Uterus (tissue), 4 donors: ENCODE measurements at places on chromosomes 7 and 10. TPM values are rescaled to one million over a fixed set of nuclear protein-coding genes. Genes with fewer than 3 reads are reported as not detected.

- H3K27ac ChIP-seq: peak overlapping the region; percentile 70
- no peaks in the 10 kb centered on the region for H3K4me1 ChIP-seq
- H3K36me3 ChIP-seq: no peaks in the 10 kb centered on the region
Measured at GRCh38 chr10:62005281-62005680, 103.8 kb downstream of the ARID5B start.

GRCh38 chr7:27031289-27032172 is 64.3 kb downstream of the HOXA1 start:
- H3K4me3 ChIP-seq: no peak overlapping the region
- no peak overlapping the region for H3K27ac ChIP-seq
- no peaks in the 10 kb centered on the region for H3K36me3 ChIP-seq
- no peaks in the 10 kb centered on the region for H3K4me1 ChIP-seq

- no peaks in the 10 kb centered on the region for H3K36me3 ChIP-seq
- no peak overlapping the region for H3K4me3 ChIP-seq
- no peak for DNase-seq
- H3K4me1 ChIP-seq: no peaks in the 10 kb centered on the region
Measured at GRCh38 chr7:112290065-112290464, 83.6 kb downstream of the ZNF277 start.

GRCh38 chr10:30188556-30189237 is 129.3 kb upstream of the JCAD start:
- no peak overlapping the region for H3K4me3 ChIP-seq
- peak overlapping the region; percentile 59 for H3K27ac ChIP-seq
- no peaks in the 10 kb centered on the region for H3K27me3 ChIP-seq
- DNase-seq: no peak
- no peaks in the 10 kb centered on the region for H3K36me3 ChIP-seq

DNA sequence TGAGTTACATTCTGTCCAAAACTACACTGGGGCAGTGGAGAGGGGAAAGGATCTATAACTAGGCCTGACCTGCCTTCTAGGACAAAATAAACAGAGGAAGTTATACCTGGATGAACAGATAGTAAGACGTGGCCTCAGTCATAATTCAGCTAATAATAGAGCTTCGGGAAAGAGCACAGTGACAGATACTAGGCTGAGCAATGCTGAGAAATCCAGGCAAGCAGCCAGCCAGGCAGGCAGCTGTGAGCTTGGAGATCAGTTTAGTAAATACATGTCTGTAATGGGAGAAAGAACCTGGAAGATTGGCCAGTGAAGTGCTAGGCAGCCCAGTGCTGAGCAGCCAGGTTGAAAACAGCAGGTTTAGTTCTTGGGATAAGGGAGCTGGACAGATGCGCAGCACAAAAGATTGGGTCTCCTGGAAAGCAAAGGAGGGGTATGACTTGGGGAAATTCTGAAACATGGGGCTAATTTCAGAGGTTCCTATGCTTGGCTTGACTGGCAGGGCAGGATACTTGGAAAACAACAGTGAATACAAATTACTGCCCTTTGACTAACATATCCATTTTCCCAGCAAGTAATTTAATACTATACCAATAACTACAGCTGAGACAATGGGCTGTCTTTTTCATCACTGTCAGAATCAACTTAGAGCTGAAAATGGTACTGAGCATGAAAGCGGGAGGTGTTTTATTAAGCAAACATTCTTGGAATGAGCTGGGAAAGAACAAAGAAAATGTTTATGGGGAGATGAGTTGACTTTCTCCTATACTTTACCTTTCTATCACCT is 140.8 kb downstream of the DGKB start:
- peaks cover 8% of the 10 kb centered on the region for H3K4me1 ChIP-seq
- no peak overlapping the region for H3K4me3 ChIP-seq
- H3K27me3 ChIP-seq: no peaks in the 10 kb centered on the region
- peak; percentile 80 for DNase-seq
- H3K27ac ChIP-seq: peak overlapping the region; percentile 71

GRCh38 chr7:11570205-11570604 is 261.8 kb downstream of the THSD7A start:
- no peak for DNase-seq
- H3K4me1 ChIP-seq: no peaks in the 10 kb centered on the region
- H3K27me3 ChIP-seq: no peaks in the 10 kb centered on the region
- H3K4me3 ChIP-seq: no peak overlapping the region
- no peaks in the 10 kb centered on the region for H3K36me3 ChIP-seq
- H3K27ac ChIP-seq: no peak overlapping the region

Gene ZNF239
- total RNA-seq: 6.2 TPM

- no peaks in the 10 kb centered on the region for H3K36me3 ChIP-seq
- H3K4me3 ChIP-seq: no peak overlapping the region
- no peak overlapping the region for H3K27ac ChIP-seq
- no peak for DNase-seq
- H3K4me1 ChIP-seq: no peaks in the 10 kb centered on the region
Measured at GRCh38 chr7:96322847-96323461, 1.1 kb upstream of the SLC25A13 start.

DNA sequence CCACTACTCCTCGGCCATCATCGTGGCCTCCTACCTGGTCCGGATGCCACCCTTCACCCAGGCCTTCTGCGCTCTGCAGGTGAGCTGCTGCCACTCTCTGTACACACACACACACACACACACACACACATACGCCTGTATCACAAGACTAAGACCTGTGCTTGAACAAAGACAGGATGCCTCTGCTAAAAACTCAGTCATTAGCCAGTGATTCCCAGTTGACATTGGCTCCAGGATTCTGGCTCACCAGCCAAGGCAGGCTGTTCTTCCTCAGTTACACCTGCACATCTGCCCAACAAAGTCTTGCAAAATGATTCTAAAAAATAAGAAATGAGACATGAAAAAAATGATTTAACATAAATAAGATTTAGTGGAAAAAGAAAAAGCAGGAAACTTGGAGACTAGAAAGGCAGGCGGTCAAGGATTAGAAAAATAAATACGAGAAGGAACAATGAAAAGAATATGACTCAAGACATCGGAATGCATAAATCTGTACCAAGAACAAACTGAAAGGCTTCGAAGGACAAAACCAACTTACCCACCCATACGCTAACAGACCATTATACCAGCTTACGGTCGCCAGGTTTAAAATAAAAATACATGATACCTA is 7.4 kb upstream of the LRRC18 start:
- no peak for DNase-seq
- H3K4me1 ChIP-seq: no peaks in the 10 kb centered on the region
- no peaks in the 10 kb centered on the region for H3K36me3 ChIP-seq

DNA sequence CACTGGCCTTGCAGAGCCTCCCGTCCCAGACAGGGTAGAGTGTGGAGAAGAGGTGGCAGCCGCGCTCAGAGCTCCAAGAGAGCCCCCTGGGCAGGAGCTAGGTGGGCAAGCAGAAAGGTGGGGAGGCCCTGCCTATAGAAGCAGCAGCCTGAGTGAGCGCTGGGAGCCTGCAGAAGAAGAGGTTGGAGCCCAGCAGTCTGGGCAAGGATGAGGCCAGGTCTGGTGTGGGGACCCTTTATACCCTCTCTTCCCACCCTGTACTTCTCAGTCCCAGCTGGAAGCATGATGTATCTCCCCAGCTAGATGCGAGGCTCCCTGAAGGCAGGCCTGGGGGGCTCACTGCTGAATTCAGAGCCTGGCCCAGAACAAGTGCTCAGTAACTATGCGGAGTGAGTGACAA is 44.5 kb upstream of the ZMIZ1 start:
- H3K27me3 ChIP-seq: no peaks in the 10 kb centered on the region
- peak; percentile 11 for DNase-seq
- H3K27ac ChIP-seq: no peak overlapping the region
- no peaks in the 10 kb centered on the region for H3K36me3 ChIP-seq

DNA sequence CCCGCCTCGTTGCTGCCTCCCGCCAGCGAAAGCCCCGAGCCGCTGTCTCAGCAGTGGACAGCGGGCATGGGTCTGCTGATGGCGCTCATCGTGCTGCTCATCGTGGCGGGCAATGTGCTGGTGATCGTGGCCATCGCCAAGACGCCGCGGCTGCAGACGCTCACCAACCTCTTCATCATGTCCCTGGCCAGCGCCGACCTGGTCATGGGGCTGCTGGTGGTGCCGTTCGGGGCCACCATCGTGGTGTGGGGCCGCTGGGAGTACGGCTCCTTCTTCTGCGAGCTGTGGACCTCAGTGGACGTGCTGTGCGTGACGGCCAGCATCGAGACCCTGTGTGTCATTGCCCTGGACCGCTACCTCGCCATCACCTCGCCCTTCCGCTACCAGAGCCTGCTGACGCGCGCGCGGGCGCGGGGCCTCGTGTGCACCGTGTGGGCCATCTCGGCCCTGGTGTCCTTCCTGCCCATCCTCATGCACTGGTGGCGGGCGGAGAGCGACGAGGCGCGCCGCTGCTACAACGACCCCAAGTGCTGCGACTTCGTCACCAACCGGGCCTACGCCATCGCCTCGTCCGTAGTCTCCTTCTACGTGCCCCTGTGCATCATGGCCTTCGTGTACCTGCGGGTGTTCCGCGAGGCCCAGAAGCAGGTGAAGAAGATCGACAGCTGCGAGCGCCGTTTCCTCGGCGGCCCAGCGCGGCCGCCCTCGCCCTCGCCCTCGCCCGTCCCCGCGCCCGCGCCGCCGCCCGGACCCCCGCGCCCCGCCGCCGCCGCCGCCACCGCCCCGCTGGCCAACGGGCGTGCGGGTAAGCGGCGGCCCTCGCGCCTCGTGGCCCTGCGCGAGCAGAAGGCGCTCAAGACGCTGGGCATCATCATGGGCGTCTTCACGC is 825 bp downstream of the ADRB1 start:
- no peak for DNase-seq
- no peaks in the 10 kb centered on the region for H3K4me1 ChIP-seq
- H3K27ac ChIP-seq: no peak overlapping the region
- peaks cover 8% of the 10 kb centered on the region for H3K27me3 ChIP-seq

Gene AKR1C2
- 5.4 TPM for total RNA-seq

- no peak overlapping the region for H3K27ac ChIP-seq
- H3K4me3 ChIP-seq: no peak overlapping the region
- H3K4me1 ChIP-seq: no peaks in the 10 kb centered on the region
- no peak for DNase-seq
- no peaks in the 10 kb centered on the region for H3K27me3 ChIP-seq
Measured at GRCh38 chr10:290026-290725, 154.9 kb downstream of the ZMYND11 start.

- no peaks in the 10 kb centered on the region for H3K4me1 ChIP-seq
- H3K27ac ChIP-seq: no peak overlapping the region
- no peak overlapping the region for H3K4me3 ChIP-seq
- H3K36me3 ChIP-seq: no peaks in the 10 kb centered on the region
- no peak for DNase-seq
Measured at GRCh38 chr10:18689498-18689897, 30.3 kb downstream of the ARL5B start.

- no peak overlapping the region for H3K27ac ChIP-seq
- DNase-seq: no peak
- H3K4me1 ChIP-seq: no peaks in the 10 kb centered on the region
- no peak overlapping the region for H3K4me3 ChIP-seq
Measured at GRCh38 chr7:34227525-34227924, 322.2 kb downstream of the BMPER start.

DNA sequence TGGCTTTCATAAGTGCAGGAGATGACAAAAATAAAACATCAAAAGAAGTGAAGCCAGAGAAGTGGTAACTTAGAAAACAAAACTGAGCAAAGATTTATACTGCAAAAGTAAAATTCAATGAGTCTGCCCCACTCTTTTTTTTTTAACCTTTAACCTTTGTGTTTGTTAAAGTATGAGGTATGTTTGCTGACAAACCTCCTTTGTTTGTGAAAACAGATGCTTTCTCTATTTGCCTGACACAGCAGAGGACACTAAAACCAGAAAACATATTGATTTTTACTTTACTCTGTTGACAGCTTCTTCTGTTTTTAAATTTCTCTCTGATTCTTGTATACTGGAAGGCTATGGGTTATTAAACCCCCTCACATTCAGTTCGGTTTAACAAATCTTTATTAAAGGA is 57.6 kb downstream of the SGMS1 start:
- DNase-seq: no peak
- no peak overlapping the region for H3K4me3 ChIP-seq
- H3K27ac ChIP-seq: no peak overlapping the region
- no peaks in the 10 kb centered on the region for H3K27me3 ChIP-seq
- H3K4me1 ChIP-seq: no peaks in the 10 kb centered on the region

- H3K27me3 ChIP-seq: no peaks in the 10 kb centered on the region
- no peak overlapping the region for H3K27ac ChIP-seq
- H3K4me1 ChIP-seq: no peaks in the 10 kb centered on the region
Measured at GRCh38 chr10:31215052-31215451, 104.0 kb upstream of the ZEB1 start.

DNA sequence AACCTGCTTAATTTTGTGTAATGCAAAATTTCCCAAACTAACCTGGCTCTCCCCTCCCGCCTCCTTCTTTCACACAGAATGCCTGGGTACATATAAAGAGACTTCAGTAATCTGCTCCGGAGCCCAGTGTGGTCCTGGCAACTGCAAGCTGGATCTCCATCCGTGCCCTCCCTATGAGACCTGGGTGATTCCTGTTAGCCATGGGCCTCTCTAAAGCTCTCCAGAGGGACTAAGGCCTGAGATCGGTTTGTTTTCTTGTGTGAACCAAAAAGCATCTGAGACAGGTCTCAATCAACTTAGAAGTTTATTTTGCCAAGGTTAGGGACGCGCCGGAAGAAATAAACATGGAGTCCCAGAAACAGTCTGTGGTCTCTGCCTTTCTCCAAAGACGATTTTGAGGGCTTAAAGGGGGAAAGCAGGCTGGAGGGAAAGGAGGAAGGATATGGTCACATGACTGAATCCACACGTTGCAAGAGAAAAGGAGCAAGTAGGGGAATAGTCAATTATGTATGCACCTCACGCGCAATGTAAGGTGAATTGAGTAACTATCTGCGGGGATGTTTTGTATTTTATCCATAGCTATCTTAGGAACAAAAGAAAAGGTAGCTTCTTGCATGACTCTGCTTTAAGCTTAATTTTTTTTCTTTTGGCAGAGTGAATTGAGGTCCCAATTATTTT is 46.2 kb upstream of the CCDC3 start:
- H3K4me3 ChIP-seq: no peak overlapping the region
- H3K27ac ChIP-seq: no peak overlapping the region
- no peak for DNase-seq
- no peaks in the 10 kb centered on the region for H3K36me3 ChIP-seq

- H3K4me3 ChIP-seq: no peak overlapping the region
- no peaks in the 10 kb centered on the region for H3K36me3 ChIP-seq
- no peaks in the 10 kb centered on the region for H3K27me3 ChIP-seq
- no peaks in the 10 kb centered on the region for H3K4me1 ChIP-seq
- no peak overlapping the region for H3K27ac ChIP-seq
Measured at GRCh38 chr7:26704786-26705185, 159.6 kb downstream of the SKAP2 start.

GRCh38 chr10:90087197-90088023 is 386.0 kb downstream of the KIF20B start:
- no peak overlapping the region for H3K27ac ChIP-seq
- H3K4me1 ChIP-seq: no peaks in the 10 kb centered on the region
- DNase-seq: no peak
- H3K4me3 ChIP-seq: no peak overlapping the region
- no peaks in the 10 kb centered on the region for H3K27me3 ChIP-seq

- no peak for DNase-seq
- H3K36me3 ChIP-seq: no peaks in the 10 kb centered on the region
- H3K27me3 ChIP-seq: no peaks in the 10 kb centered on the region
Measured at GRCh38 chr10:87585565-87586514, 73.8 kb upstream of the PAPSS2 start.

Gene SEPHS1
- 11.2 TPM for total RNA-seq

Gene IFIT2
- 17.7 TPM for total RNA-seq

Gene NPSR1
- not detected for total RNA-seq
